GM03348 (cell line): ENCODE measurements at places on chromosomes 4 and X.

DNA sequence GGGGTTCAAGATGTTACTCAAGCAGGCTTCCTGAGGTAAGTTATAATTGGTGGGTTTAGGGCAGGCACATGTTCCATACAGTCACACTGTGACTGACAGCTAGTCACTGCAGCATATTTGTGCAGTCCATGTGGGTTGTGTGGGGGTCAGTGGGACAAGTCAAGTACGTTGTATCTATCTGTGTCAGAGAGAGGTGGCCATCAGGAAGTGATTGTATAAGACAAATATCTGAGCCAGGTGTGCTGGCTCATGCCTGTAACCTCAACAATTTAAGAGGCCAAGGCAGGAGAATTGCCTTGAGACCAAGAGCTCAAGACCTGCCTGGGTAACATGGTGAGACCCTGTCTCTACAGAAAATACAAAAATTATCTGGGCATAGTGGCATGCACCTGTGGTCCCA lies 509.3 kb downstream of the CENPC start:
- no peak for DNase-seq

GRCh38 chr4:147802346-147802745 lies 70.5 kb downstream of the ARHGAP10 start:
- no peak for DNase-seq

DNA sequence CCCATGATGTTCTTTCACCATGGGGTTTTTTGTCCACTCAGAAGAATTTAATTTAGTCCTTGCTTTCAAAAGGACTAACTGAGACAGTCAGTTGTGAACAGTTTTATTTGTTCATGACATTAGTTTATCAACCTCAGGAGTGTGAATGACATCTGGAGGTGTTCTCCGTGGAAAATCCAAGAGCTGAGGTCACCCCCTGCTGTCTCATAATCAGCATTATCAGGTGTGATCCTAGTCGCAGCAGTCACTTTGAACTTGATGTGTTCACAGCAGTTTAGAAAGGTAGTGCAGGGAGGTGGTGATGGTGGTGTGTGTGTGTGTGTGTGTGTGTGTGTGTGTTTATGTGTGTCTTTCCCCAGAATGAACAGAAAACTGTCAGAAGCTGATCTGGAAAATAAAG lies 1760.8 kb upstream of the PCDH10 start:
- DNase-seq: no peak

GRCh38 chr4:3077796-3078195 lies 3.3 kb downstream of the HTT start:
- no peak for DNase-seq

GRCh38 chr4:10006231-10006600 lies 15.1 kb downstream of the SLC2A9 start:
- peak; percentile 44 for DNase-seq

DNA sequence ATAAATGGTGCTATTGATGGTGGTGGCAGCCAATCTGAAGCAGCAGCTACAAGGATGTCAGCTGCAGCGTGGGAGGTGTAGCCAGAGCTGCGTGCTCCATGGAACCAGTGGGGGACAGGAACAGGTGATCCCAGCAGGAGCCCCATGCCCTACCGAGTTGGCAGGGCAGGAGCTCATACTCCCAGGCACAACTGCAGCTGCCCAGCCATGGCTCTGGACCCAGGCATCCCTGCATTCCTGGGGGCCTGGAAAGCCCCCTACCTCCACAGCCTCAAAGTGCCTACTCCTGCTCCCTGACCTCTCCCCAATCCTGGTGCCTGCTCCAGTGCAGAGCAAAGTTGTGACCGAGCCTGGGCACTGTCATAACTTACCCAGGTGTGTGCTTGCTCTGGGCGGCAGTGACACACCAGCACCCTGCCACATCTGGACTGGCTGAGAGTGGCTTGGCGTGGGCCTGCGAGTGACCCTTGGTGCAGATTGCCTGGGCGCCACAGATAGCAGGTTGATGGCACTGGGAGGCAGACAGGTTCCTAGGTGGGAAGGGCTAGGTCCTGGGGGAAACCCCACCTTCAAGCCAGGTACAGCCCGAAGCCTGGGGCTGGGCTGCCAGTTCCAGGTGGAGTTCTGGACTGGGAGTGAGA lies 101.1 kb downstream of the DCAF12L2 start:
- DNase-seq: no peak

GRCh38 chrX:109797311-109797975 lies 64.4 kb upstream of the ACSL4 start:
- DNase-seq: peak; percentile 27

DNA sequence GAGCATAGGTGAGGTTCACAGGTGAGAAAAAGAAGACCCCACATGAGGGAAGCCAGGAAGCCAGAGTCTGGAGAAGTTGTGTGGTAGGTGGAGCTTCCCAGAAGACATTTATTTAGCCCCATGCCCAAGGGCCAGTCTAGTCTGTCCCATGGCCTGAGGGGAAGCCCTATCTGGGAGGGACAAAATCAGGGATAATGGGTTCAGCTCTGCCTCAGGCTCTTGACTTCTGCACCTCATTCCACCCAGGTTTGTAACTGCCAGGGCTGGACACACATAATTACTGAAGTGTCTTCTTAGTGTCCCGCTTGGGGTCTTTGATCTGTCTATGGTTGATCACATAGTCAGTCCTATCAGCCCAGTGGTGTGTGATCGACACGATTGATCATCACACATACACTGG lies 36.0 kb downstream of the TSC22D3 start:
- no peak for DNase-seq
